HT-29 (cell line): ENCODE measurements at places on chromosomes 13 and 19. TPM values are rescaled to one million over a fixed set of nuclear protein-coding genes. Genes with fewer than 3 reads are reported as not detected.

GRCh38 chr13:43877766-43878165, 1.8 kb downstream of the CCDC122 start:
- no peak for DNase-seq

The ZFR2 gene
- not detected in 2 replicates for total RNA-seq

- no peak for DNase-seq
Observed at GRCh38 chr13:31225998-31226675, 26.4 kb downstream of the B3GLCT start.

- DNase-seq = no peak
Observed at GRCh38 chr13:80824229-80824628, 483.3 kb upstream of the SPRY2 start.

DNA sequence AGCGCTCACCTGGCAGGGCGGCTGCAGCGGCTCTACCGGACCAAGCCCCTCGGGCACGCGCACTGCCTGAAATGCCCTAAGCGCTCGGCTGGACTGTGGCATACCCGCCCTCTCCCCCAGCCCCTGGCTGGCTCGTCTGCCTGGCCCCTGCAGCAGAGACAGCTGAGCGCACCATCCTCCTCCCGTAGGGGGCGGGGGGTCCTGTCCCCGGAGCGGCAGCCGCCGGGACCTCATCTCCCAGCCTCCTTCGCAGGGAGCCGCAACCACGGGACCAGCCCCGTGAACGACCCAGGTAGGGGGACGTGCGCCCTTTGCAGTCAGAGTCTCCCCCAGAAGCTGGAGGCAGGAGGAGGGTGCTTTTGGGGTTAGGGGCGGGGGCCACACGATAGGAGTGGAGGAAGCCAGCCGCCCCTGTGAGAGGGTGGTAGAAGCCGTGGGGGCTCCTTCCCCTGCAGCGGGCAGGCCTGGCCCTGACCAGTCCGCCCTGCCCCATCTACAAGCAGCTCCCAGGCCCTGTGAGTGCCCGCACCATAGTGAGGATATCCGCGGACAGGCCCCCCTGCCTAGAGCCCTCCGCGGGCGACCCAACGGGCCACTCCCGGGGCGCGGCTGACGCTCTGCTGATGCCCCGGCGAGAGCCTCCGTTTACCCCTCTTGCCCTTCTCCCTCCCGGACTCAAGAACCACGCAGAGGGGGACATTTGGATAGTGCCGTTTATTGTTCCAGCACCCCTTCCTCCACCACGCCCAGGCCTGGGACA, 34.2 kb downstream of the ZNF787 start:
- DNase-seq = no peak

The SUGP1 gene
- 27.8 and 35.2 TPM in 2 replicates for total RNA-seq

GRCh38 chr19:9936326-9937000, at the start of gene OLFM2:
OLFM2 (minus strand) TSS chr19:9936515; CDS start chr19:9936366, 149 bp downstream.
- DNase-seq = no peak

DNA sequence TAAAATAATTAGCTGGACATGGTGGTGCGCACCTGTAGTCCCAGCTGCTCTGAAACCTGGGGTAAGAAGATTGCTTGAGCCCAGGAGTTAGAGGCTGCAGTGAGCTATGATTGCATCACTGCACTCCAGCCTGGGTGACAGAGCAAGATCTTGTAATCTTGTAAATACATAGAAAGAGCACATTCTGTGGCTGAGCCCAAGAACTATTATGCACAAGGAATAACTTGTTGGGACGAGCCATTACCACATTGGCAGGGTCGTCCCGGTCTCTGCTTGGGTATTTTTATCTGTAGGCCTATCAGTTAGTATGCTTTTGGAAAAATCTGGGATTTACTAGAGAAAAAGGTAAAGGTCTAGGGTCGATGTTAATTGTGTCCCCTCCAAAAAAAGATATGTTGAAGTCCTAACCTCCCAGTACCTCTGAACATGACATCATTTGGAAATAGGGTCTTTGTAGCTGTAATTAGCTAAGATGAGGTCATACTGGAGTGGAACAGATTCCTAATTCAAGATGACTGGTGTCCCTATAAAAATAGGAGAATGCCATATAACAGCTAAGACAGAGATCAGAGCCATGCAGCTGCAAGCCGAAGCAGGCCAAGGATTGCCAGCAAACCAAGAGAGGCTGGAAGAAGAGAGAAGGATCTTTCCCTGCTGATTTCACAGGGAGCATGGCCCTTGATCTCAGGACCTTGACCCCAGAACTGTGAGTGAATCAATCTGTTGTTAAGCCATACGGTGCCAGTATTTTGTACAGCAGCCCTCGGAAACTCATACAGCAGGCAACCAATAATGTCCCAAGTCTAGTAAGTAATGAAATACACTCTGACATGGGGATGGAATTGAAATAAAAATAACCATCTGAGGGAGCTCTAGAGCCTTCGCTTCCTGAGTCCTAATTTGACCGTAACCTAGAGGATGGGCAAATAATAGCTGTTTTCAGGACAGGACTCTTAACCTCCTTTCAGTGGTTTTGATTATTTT, 77.0 kb downstream of the TM9SF2 start:
- DNase-seq = peak; percentile 36

The SLC8A2 gene
- total RNA-seq = 0.83 and 3.6 TPM in 2 replicates

The MAB21L1 gene
- not detected in 2 replicates for total RNA-seq

The GYS1 gene
- 67.1 and 71.5 TPM in 2 replicates for total RNA-seq

DNA sequence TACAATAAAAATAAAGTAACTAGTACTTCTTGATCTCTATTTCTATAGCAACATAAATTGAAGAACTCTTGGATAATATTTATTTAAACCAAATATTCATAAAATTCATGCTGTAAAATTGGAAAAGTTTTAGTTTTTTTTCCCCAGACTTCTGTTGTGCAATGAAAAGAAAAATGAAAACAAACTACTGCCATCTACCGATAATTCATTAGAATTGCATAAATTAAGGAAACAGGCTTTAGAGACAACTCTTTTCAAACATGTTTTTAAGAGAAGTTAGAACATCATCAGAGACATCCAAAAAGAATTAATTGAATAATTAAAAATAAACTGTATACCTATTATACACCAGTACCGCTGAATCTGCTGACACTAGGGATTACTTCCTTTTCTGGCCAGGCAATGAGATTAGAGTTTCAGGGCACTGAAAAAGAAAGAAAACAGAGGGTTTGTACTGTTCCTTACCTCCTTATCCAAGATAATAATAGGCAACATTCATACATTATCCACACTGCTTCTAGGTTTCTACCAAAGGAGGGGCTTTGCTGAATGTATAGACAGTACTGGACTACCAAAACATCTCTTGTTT, 4.9 kb downstream of the CCDC122 start:
- peak; percentile 50 for DNase-seq

The MTIF3 gene
- 45.1 and 62.7 TPM in 2 replicates for total RNA-seq

DNA sequence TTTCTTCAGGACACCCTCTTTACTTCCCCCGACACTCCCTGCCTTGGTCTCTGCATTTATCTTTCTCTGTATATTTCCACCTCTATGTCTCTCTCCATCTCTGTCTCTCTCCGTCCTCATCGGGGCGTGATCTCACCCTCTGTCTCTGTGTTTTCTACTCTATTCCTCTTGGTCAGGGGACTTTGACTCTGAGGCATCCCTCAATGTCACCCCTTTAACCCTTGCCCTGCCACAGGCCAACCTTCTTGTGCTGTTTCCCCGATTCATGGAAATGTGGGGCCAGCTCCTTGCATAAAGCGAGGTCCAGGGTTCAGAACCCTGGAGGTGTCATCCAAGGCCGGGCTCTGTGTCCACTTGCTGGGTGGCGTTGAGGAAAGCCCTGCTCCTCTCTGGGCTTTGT, 46.8 kb downstream of the COLGALT1 start:
- DNase-seq = no peak

The ARL11 gene
- total RNA-seq = 0.10 and 0.38 TPM in 2 replicates

The SLC17A7 gene
- 0.13 and 0.18 TPM in 2 replicates for total RNA-seq

The PRTN3 gene
- not detected in 2 replicates for total RNA-seq

DNA sequence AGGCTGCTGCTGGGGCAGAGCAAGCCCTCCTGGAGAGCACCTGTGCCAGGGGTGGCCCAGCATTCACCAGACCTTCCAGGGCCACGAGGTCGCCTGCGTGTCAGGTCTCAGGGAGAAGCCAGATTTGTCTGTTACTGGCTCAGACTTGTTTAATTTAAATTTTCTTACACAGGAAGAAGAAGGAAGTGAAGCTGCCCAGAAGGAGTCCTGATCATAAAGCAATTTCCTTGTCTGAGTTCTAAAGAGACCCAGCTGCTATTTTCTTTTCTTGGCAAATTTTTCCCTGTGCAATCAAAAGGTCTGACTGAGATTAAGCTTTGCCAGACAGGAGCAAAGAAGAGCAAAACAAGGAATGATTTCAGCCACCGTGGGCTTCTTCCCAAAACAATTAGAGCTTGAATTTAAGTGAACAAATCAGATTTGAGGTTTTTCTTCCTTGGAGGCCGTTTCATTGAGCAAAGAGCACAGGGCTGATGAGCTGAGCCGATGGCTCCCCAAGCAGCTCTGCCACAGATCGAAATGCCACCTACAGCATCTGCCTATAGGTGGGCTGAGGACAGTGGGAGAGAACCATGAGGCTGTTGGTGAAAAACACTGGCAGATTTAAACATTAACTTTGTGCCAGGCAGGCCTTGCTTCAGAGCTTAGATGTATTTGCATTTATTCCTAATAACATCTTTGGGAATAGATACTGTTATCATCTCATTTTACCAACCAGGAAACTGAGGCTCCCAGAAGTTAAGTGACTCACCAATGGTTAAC, 40.1 kb downstream of the HSPH1 start:
- DNase-seq = no peak

DNA sequence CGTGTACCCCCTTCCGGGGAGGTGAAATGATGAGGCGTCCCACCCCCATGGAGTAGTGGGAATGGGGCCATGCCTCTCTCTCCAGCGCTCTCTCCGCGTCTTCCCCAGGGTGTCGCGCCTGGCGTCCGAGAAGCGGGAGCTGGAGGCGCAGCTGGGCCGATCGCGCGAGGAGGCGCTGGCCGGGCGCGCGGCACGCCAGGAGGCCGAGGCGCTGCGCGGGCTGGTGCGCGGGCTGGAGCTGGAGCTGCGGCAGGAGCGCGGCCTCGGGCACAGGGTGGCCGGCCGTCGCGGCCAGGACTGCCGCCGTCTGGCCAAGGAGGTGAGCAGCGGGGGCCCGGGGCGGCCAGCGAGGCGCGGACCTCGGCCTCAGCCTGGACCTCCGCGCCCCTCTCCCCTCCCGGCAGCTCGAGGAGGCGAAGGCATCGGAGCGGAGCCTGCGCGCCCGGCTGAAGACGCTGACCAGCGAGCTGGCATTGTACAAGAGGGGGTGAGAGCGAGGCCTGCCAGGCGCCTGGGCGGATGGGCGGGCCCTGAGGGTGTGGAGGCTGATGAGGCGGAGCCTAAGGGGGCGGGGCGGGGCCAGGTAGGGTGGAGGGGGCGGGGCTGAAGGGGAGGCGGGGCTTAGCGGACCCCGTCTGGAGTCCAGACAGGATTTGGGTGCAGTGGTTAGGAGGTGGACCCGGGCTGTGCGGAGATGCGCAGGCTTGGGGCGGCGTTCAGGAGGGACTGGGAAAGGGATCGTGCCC, 7.7 kb downstream of the PGLYRP1 start:
- DNase-seq = peak; percentile 94

The ZSCAN4 gene
- total RNA-seq = not detected in 2 replicates

The VSTM1 gene
- not detected in 2 replicates for total RNA-seq

The CNMD gene
- not detected in 2 replicates for total RNA-seq

DNA sequence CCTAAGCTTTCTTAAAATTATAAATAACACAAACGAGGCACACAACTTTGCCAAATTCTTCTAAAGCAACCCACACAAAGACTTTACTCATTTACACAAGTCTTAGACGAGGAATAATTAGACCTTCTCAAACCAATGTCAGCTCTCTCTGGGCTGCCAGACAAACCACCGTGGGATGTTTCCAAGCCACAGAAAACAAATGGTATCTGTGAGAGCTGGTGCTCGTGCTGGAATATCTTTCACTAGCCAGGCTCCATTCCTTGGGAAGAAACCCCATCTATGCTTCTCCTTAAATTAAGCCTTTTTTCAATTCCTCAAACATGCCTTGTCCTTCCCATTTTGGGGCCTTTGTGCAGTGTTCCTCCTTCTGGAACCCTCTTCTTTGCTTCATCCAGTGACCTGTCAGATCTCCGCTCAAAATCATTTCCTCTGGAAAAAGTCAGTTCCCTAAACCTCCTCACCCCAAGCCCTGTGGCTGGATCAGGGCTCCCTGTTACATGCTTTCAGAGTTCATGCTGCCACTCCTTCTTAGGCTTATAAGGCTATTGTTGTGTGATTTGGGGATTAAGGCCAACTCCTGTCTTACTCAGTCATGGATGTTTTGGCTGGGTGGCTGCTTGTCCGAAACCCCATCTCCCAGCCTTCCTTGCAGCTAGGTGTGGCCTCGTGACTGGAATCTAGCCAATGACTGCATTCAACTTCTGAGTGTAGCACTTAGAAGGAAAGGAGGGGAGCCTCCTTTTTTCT, 64.2 kb upstream of the GTF2F2 start:
- DNase-seq = peak; percentile 43

The RNASEH2A gene
- 48.2 and 55.4 TPM in 2 replicates for total RNA-seq

DNA sequence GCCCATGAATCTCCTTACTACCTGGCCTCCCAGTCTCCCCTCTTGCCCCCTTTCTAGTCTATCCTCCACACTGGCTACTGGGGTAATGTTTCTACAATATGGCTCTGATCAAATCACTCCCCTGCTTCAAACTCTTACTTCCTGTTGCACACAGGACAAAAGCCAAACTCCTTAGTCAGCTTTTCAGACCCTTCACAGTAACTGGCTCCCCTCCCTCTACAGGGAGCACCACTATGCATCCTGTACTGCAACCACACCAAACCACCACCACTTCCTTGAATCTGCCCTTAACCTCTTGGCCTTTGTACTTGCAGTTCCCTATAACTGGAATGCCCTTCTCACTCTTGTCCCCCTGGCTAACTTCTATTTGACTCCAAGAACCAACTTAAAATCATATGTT, 32.2 kb downstream of the DEDD2 start:
- DNase-seq = no peak

DNA sequence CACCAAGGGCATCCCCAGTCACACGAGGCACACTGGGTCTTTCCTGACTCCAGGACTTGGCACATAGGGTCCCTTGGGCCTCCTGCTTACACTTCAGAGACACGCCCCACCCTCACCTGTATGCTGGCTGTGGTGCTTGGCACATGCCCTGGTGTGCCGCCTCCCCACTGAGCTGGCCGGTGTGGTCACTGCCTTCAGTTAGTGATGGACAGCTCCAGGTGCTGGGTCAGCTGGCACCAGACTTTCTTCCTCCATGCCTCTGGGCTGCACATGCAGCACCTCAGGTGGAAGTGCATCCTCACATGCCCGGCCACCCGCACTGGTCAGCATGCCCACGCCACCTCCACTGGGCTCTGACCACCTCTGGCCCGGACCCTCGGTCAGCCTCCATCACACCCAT, 52.9 kb downstream of the KLF2 start:
- DNase-seq = no peak

The C1QTNF9B gene
- total RNA-seq = not detected in 2 replicates
